CD8-positive, alpha-beta memory T cell (primary cell): ENCODE measurements at places on chromosomes 2 and 18.

- DNase-seq: no peak
Observed at GRCh38 chr2:601806-602455, 75.3 kb downstream of the TMEM18 start.

DNA sequence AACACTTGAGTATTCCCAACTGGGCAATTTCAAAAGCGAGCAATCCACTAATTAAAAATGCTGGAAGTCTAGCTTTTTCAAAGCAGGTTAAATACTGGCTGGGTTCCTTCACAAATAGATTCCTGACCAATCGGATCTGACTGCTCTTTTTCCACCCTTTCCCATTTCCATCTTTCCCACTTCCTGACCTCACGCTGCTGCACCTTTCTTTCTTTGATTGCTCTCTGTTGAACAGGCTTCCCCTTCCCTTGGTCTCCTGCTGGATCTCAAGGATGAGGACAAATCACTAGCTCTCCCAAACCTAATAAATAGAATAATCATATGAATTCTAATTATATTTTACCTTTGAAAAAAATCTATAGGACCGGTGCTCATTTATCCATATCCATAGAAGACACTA lies 121.2 kb downstream of the TCF4 start:
- DNase-seq: no peak

DNA sequence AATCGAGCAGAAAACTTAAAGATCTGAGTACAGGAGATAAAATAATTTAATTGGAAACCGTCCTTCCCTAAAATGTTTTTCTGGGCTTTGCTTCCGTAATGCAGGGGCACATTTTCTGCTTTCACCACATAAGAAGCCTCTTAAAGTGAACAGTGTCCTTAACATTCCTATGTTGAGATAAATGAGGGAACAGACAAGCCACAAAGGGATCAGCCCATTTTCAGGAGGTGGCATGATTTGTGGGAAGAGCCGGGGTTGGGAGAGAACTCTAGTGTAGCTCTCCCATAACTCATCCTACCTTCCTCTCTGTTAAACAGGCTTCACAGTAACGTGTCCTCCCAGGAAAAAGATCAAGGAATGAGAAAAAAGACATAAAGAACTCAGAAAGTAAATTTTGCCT lies 56.9 kb upstream of the ACVR1C start:
- DNase-seq: no peak

- no peak for DNase-seq
Observed at GRCh38 chr2:170886386-170886785, 42.7 kb upstream of the GORASP2 start.

DNA sequence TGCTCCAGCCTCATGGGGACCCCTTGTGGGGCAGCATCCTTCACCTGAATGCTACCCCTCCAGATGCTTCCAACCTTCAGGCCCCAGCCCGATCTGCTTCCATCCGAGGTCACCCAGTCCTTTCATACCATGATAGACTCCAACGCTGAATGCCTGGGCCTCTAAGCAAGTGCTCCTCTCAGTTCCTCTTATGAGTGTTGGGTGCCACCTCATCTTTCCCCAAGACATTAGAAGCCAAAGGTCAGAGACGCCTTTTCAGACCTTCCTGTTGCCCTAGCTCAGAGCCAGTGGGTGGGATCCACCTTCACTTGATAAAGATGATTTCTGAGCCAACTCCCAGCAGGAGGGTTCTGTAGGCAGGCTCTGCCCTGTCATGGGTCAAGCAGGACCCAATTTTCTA lies 174.5 kb upstream of the MGAT5 start:
- DNase-seq: no peak

DNA sequence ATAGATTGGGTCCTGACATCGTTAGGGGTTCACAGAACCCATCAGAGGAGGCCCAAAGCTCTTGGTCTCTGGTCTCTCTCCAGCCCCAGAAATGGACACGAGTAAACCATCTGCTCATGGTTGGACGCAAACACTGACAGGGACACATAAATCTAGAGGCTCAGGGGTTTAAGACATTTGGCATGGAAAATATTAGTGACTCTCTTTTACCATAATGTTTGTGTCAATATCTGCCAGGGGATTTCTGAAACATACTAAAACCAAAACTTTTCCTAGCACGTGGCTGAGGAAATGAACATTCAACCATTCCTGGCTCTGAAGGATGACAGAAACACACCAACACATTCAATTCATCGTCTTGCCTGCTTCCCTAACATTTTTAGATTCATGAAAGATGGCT lies 226.2 kb downstream of the SP3 start:
- no peak for DNase-seq

GRCh38 chr18:62988471-62988870 lies 273.1 kb downstream of the PHLPP1 start:
- no peak for DNase-seq

DNA sequence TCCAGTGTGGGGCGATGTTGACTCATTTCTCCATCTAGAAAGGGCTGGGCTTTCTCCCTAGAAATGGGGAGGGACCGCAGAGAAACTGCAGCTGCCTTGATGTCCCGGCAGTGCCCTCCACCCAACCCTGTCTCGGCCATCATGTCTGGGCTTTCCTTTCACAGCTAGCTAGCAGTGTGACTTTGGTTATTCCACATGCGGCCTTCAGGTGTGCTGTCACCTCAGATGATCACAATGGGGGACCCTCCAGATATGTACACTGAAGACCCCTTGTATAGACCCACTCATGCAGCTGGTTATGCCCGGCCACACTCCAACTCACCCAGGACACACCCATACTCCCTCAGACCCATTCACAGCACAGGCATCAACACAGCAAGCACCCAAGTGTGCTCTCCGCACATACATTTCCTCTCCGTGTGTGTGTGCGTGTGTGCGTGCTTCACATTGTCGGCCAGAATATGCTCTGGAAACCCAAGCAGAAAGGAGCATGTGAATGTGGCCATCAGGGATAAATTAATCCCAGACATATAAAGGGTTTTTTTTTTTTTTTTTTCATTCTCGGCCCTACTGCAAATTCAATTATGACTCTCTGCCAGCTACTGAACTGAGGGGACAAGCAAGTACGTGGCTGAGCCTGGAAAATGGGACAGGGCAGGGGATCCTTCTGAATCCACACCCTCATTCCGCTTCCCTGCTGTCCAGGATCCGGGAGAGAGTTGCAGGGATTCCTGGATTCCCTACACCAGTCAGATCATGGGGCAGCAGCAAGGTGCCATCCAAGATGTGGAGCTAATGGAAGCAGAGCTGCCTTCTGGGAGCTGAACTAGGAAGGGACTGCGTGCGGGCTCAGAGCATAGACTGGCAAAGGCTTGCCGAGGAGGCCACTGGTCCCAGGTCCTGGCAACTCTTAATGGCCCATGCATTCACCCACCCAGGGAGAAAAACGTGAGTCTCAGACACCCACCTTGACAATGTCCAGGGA lies 240.2 kb downstream of the DYSF start:
- no peak for DNase-seq

GRCh38 chr2:241958818-241959545 lies 89.5 kb downstream of the RTP5 start:
- no peak for DNase-seq

DNA sequence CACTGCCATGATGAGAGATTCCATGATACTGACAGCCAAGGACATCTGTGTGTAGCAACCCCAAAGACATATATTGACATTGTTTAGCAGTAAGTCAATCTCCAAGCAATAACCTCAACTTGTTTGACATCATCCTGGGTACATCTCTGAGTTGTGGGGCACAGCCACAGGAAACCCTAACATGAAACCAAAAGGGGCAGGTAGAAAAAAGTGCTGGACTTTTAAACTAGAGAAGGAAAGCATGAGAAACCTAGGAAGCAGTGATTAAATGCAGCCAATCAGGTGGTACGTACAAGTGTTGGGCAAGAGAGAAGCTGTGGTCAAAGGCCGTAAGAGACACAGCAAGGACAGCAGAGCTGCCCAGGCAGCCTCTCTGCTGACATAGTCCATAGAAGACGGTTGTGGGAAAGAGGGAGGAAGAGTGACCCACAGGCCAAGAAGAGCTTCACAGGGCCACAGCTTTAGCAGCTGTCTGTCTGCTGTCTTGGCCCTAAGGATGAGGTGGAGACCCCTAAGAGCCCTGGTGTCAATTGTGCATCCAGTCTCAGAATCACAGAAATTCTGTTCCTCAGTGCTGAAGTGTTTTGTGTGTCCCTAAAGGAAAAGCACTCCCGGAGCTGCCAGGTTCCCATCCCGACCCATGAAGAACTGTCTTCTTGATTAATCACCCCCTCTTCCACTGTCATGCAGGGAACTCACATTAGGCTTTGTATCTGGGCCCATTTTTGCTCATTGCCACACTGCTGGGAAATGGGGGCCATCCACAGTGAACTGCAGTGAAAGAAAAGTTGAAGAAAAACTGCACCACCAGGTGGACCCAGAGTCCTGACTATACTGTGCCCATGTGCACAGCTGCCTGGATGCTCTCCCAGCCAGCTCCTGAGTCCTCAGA lies 25.4 kb upstream of the CHN1 start:
- no peak for DNase-seq

GRCh38 chr18:64444819-64445218 lies 295.9 kb upstream of the LINC00305 start:
- DNase-seq: no peak

DNA sequence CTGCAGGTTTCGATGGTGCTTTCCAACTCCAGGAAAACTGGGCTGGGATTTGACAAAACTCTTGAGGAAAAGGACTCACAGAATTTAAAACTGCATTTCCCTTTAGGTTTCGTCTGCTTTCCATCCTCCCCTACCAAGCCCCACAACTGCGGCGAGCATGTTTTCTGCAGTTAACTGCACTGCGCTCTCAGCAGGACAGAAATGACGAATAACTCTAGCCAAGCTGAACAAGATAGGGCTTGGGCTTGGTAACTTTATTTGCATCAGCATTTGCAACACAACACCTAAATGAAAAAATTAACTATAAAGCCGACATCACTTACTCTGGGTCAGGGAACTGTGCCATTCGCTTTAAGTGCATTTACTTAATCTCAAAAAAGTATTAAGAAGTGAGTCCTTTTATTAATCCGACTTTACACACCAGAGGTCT lies 669 bp upstream of the PIKFYVE start:
- peak; percentile 20 for DNase-seq

GRCh38 chr2:86315084-86315483 lies 22.3 kb downstream of the REEP1 start:
- DNase-seq: no peak

GRCh38 chr2:200756618-200757321 lies 54.9 kb upstream of the BZW1 start:
- DNase-seq: no peak

GRCh38 chr2:110812726-110813645 lies 80.6 kb downstream of the ACOXL start:
- DNase-seq: no peak

DNA sequence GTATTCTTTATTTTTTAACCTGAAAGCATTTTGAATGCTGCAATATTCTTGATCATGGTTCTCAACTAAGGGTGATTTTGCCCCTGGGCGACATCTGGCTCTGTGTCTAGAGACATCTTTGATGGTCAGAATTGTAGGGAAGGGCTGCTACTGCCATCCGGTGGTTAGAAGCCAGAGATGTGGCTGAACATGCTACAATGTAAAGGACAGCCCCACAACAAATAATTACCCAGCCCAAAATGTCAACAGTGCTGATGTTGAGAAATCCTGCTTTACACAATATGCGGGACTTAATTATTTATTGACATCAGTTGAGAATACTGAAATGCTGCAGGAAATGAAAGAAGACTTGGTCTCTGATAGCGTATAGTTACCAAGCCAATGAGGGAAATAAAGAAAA lies 37.5 kb upstream of the SERPINB2 start:
- DNase-seq: no peak

DNA sequence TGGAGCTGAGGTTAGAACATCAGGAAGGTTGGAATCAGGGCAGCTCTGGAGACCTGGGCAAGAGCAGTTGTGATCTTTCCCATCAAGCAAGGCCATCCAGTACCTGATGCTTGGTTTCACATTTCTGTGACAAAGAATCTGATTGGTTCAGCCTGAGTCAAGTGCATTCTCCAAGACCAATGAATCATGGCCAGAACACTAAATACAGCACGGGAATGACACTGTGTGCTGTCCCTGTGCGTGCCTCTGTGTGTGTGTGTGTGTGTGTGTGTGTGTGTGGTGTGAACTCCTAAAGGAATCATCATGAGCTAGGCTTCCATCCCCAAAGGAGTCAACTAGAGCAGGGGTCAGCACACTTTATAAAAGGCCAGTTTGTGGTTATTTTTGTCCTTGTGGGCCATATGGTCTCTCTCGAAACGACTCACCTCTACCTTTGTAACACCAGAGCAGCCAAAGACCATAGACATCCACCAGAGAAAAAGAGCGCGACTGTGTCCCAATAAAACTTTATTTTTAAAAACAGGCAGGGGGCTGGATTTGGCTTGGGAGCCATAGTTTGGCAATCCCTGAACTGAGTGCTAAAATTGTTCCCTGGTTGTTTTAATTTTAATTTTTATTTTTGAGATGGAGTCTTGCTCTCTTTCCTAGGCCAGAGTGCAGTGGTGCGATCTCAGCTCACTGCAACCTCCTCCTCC lies 99.7 kb downstream of the INHBB start:
- no peak for DNase-seq
